ENCODE measurements at places on chromosomes 2 and 18.
A peak's percentile ranks its signal among the peaks of the same experiment; 100 is the strongest.

DNA sequence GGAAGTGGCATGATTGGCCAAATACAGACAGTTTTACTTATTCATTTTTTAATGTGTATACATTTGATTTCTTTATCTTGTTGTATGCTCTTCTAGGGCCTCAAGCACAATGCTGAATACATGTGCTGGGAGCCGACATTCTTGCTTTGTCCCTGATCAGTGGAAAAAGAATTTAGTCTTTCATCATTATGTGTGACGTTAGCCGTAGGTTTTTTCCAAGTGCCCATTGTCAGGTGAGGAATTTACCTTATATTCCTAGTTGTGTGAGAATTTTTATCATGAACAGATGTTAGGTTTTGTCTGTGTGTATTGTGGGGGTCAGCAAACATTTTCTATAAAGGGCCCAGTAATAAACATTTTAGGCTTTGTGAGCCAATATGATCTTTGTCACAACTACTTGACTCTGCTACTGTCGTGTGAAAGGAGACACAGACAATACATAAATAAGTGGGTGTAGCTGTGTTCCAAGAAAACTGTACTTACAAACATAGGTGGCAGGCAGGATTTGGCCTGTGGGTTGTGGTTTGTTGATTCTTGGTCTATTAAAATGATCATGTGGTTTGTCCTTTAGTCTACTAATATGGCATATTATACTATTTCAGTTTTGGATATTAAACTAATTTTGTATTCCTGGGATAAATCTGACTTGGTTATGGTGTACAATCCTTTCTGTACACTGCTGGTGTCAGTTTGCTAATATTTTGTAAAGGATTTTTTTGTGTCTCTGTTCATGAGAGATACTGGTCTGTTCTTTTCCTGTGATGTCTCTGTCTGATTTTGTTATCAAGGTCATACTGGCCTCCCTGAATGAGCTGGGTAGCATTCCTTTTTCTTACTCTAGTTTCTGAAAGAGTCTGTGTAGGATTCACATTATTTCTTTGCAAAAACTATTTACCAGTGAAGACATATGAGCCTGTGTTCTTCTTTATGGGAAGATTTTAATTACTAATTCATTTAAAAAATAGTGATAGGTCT lies 132.2 kb upstream of the SMAD7 start:
- DNase-seq, result no peak

DNA sequence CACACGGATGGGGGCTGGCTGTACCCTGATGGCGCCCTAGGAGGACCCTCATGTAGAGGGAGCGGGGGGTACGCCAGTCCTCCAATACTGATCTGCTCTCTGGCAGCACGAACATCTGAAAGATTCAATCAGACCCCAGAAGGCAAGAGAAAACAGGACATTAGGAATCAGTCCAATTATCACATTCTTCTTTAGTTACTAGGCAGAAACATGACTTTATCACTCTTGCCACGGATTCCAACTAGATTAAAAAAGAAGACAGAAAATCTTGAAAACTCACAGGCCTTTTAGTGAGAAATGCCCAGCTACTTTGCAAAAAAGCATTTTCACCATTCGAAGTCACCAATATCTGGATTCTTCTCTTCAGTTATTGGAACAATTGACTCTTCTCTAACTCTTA lies 68.4 kb downstream of the ID2 start:
- no peak for DNase-seq

GRCh38 chr2:233105156-233105895 lies 45.2 kb downstream of the INPP5D start:
- DNase-seq, result no peak

DNA sequence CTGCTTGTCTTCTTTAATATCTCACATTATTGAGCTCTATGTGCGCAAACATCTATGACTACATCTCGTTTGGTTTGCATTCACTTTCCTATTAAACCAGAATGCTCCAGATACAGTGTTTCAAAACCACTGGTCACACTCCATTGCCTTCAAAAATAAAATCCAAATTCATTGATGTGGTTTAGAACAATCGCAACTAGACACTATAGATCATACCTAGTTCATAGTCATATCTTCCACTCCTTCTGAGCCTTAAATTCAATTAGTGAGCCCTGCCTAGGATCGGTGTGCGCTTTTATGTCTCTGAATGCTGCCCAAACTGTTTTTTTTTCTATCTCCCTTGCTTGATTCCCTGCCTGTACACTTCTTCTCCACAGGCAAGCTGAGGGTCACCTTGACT lies 238.5 kb upstream of the RGPD4 start:
- DNase-seq, result no peak

DNA sequence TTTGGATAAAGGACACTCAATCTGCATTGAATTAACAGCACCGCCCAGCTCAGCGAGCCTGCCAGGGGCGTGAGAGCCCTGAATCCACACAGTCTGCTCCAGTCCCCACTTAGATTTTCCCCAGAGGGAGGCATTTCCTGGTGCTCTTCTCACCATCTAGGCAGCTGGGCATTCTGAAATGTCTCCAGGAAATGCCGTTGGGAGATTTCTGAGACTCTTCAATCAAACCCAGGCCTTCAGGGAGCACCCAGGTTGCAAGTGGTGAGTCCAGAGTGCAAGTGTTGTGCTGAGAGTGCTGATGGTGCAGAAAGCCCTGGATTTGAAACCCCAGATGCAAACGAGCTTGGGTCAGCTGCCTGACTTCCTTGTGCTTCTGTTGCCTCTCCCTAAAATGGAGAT lies 23.4 kb upstream of the TMEM37 start:
- DNase-seq, result no peak

DNA sequence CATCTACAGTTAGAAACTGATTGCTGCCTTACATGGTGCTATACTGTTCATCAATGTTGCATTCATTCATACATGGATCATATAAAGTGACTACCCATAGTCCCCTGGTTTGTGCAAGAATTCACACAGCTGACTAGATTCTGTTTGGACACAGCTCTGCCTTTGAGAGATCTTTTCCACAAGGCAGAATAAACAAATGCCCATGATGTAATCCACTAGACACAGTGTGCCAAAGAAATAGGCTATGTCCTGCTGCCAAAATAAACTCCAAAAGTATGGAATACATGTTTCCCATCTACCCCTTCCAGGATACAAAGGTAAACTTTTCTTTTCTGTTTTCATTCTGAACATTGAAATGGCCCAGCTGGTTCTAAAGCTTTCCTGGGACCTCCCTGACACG lies 269.4 kb upstream of the CHAC2 start:
- no peak for DNase-seq

GRCh38 chr18:79524181-79525078 lies 128.7 kb downstream of the NFATC1 start:
- no peak for DNase-seq

GRCh38 chr2:134578316-134578715 lies 140.5 kb downstream of the TMEM163 start:
- DNase-seq, result no peak

GRCh38 chr2:71962911-71963694 lies 184.6 kb downstream of the CYP26B1 start:
- no peak for DNase-seq

DNA sequence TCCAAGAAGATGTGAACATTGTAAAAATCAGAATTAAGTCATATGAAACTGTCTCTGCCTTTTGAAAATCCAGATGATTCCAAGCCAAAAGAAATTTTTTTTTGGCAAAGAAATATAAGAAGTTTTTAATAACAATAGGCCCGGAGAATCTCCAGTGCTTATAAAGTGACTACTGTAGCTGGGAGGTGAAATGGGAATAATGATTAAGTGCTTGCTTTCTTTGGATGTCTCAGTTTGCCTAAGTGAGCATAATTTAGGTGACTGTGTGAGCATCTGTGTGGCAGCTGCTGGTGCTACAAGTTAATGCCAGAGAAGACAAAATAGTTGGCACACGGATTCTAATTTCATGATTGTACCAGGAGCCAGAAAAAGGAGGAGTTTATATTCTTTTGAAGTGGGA lies 185.0 kb downstream of the LTBP1 start:
- no peak for DNase-seq

DNA sequence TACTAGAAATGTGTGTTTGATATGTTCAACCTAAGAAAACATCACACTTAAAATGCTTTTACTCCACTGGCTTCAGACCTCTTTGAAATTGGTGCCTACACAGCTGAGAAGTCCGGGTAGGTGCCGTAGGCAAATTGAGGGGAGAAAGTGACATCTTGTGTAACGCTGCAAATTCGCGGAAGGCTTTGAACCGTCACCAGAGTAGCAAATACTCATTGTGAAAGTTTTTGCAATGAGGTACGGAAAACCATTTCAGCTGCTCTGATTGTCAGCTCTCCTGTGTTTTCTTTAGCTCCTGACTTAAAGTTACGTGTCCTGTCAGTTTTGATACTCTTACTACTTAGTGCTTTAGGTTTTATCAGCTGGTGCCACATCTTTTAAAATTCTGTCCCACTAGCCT lies 224.5 kb downstream of the FAM210A start:
- DNase-seq, result no peak

GRCh38 chr2:159933727-159934049 lies 128.7 kb downstream of the PLA2R1 start:
- peak; percentile 91 for DNase-seq

- DNase-seq, result no peak
Observed at GRCh38 chr18:32629981-32630700, 142.7 kb downstream of the KLHL14 start.

DNA sequence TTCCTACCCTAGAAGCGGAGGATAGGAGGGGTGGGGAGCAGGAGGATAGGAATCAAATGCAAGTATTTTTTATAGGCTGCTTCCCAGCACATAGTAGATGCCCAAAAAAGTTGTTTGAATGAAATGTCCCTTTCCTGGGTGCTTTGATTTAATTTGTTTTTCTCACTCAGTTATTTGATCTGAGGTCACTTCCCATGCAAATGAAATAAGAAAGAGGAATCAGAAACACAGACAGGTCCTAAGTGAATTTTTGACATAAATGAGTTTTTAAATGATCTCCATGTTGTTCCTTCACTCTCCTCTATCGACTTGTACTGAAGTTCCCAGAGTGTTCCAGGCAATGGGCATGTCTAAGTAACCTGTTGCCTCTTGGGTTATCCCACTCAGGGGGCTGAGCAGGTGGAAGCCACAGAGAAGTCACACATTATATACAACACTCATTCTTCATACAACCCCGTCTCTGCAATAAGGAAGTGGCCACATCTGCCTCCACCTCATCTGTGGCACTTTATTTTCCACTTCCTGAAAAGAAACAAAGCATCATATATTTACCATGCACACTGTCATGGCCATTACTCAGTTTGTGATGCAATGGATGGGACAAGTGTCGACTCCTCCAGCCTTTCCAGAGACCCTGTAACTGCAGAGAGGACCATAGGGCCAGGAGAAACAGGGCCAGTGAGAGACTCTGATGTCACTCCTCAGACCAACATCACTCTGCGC lies 81.9 kb upstream of the ZNF397 start:
- peak; percentile 74 for DNase-seq

DNA sequence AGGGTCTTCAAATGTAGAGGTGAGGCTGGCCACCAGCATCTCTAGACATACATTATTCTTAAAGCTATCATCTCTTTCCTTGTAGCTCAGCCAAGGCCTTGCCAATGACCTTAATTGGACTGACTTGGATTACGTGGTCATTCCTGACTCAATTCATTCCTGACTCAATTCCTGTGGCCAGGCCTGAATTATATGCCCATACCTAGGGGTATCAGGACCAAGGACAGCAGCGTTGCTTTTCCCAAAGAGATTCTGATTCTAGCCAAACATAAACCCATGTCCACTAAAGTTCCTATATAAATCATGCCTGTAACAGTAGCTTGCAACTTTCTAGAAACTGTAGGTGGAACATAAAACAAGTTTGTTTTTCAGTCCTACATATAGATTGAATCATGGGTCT lies 231.7 kb downstream of the ARL6IP6 start:
- no peak for DNase-seq

DNA sequence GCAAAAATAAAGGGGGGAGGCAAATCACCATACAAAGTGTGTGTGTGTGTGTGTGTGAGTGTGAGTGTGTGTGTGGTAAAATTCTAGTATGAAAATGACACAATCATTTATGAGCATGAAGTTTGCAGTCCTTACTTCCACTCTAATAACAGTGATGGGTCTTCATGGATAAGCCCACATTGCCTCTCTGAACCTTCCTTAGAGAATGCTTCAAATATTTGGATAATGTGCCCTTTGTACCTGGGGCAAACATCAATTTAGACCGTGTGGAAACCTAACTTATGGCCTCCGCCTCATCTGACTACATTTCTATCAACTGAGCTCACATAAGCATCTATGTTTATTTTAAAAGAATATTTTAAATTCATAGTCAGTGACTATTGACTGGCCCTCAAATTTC lies 3.7 kb downstream of the SCN9A start:
- no peak for DNase-seq

DNA sequence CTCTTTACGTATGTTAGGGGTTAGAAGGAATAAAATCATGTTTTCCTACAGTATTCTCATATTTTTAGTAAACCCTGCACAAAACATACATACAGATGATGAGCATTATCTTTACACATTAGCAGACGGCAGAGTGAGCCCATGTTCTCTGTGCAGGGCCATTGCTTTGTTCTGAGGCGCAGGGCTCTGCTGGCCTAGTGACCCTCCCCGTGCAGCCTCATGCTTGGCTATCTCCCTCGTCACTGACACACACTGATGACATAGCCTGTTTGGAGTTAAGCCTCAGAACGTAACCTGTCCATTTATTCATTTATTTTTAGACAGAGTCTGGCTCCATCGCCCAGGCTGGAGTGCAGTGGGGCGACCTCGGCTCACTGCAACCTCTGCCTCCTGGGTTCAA lies 115.9 kb upstream of the FOSL2 start:
- DNase-seq, result no peak

- peak; percentile 80 for DNase-seq
Observed at GRCh38 chr2:47038656-47039488, 116.2 kb downstream of the STPG4 start.

DNA sequence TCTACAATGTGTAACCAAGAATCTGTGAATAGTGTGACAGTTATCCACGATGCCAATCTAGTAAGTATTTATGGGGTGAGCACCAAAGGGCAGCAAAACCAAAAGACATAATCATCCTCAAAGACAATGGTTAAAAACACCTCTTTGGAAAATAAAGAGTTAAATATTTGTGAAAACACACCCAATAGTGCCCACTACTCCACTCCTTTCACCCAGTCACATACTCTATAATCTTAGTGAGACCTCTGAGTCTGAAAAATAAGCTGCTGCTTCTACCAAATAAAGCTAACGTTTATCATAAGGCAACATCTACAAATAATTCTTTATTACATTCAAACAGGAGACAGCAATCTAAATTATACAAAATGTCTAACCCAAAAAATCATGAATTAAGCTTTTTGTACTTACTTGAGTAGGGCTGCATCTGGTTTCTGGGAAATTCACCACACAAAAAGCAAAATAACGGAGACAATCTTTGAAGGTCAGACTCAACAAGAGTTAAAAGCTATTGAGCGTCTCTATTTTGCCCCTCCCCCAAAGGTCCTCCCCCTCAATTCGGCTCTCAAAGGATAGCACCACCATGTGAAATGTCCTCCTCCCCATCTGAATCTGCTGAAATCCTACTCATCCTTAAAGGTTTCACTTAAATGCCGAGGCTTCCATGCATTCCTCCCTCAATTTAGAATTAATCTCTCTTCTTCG lies 2.0 kb downstream of the RAPH1 start:
- DNase-seq, result peak; percentile 48

DNA sequence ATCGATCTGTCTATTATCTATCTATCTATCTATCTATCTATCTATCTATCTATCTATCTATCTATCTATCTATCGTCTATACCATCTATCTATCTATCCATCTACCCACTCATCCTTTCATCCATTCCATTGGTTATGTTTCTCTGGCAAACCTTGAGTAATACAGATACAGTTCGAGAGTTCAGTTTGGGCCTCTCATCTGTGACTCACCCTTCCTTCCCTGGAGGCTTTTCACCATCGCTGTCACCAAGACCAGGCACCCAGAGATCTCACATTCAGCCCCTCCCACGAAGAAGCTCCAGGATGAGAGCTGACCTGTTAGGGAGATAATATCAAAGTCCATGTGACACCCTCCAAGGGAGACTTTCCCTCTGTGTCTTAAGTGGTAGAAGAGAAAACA lies 164.1 kb upstream of the CELF4 start:
- DNase-seq, result no peak
